Activated CD4-positive, CD25-positive, alpha-beta regulatory T cell (primary cell): ENCODE measurements at places on chromosomes 5 and 9.

- no peak for DNase-seq
Observed at GRCh38 chr5:2639425-2639824, 112.1 kb downstream of the IRX2 start.

DNA sequence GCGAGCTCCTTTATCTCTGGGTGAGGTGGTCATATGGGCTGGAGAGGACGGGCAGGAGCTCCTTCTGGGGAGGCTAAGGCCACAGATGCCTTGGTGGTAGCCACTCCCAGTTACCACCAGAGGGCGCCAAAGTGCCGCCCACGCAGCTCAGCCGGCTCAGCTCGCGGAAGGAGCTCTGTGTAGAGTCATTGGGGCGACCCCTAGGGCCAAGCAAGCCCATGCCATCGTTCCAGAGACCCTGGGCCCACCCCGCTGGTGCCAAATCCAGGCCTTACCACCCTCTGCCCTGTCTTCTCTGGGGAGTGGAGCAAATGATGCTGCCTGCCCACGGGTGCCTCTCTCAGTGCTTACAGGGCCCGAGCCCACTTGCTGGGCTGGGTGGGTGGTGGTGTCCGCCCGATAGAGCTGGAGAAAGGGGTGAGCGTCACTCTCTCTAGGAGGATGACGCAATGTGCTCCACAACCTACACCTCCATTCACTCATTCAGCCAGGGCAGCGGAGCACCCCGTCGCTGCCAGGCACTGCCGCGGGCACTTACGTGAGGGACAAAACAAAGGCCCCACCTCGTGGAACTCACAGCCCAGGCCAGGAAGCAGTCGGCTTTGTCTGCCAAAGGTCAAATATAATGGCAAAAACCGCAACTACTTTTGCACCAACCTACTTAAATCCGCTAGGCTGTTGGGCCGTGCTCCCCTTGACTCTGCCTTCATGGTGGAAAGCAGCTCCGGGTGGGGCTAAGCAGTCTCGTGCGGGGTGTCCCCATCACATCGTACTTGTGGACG lies 13.8 kb downstream of the TSPAN17 start:
- peak; percentile 71 for DNase-seq

DNA sequence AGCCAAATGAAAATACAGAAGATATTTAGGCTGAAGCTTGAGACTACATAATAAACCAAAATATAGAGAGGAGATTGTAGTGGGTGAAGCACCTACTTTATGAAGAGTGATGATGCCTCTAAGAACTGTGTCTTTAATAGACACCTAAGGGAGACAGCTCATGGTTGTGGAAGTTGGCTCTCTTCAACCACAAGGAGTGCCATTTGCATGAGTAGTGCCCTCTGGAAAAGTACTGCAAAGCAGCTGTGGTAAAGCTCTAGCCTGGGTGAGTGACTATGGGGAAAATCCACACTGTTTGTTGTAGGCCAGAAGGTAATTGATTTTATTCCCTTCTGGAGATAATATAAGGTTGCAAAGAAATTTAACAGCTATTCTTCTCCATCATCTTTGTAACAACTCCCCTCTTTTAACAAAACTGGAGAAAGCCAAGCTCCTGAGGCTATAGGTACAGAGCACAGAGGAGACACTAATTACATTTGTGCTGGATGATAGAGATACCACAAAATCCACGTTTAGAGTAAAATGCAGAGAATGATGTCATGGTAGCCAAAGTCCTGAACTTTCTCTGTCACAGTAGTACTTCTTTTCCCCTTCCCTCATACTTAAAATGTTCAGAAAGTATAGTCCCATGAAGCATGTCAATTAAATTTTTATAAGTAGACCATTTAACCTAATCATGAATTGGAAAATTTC lies 122.8 kb downstream of the STARD4 start:
- no peak for DNase-seq

GRCh38 chr5:107504424-107504823 lies 166.3 kb downstream of the EFNA5 start:
- no peak for DNase-seq

- no peak for DNase-seq
Observed at GRCh38 chr5:112221128-112221527, 197.9 kb downstream of the EPB41L4A start.

DNA sequence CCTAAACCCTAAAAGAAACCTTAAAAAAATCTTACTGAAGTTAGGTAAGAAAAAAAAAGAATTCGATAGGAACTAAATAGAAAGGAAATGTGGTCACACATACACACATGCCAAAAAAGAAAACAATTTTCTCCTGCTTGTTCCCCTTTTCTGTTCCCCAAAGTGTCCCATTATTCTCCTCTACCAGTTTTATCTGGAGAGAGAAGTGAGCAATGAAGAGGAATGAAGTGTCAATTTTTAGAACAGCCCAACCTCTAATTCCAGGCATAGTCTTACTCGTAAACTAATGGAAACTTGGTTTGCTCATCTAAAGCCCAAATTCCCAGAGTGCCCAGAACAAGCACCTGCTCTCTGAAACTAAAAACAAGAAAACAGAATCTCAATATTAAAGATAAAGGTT lies 26.1 kb downstream of the AP3B1 start:
- DNase-seq: no peak
